ENCODE measurements at places on chromosomes 2 and 18.

GRCh38 chr2:2187196-2187595 lies 143.9 kb downstream of the MYT1L start:
- no peak for DNase-seq

GRCh38 chr18:36672437-36673344 lies 156.1 kb downstream of the TPGS2 start:
- DNase-seq = no peak

DNA sequence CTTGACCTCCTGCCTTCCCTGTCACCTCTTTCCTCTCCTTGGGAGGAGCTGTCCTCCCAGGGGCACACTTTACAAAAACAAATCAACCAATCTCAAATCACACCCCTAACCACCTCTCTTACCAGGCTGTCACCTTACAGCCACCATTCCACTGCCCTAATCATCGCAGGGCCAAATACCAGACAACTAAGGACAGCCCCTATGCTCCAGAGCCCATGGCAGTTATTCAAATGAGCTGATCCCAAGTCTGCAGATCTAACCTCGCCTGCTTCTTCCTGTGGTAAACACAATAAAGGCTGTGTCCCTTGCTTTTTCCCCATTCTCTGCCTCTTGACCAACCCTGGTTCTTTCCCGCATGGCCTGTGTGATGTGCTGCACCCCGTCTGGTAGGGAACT lies 154.2 kb upstream of the CNTNAP5 start:
- DNase-seq = no peak

GRCh38 chr2:26002632-26003310 lies 20.5 kb upstream of the KIF3C start:
- no peak for DNase-seq

- no peak for DNase-seq
Measured at GRCh38 chr18:56977309-56977708, 169.6 kb upstream of the BOD1L2 start.

DNA sequence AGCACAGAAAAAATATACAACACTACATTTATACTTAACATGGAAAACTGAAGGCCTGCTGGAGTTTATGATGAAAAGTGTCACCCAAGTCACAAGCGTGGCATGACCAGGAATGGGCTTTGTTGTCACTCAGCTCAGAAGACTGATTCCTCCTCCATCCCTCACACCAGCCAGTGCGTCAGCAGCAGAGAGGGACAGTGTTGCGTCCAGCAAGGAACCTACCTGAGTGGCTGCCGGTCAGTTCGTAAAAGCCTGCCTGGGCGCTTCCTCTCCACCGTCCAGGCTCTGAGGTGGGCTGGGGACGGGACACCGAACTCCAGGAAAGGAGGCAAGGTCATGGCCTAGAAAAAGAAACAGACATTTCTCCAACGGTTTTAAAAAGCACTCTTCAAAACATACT lies 77.4 kb downstream of the USP40 start:
- no peak for DNase-seq

DNA sequence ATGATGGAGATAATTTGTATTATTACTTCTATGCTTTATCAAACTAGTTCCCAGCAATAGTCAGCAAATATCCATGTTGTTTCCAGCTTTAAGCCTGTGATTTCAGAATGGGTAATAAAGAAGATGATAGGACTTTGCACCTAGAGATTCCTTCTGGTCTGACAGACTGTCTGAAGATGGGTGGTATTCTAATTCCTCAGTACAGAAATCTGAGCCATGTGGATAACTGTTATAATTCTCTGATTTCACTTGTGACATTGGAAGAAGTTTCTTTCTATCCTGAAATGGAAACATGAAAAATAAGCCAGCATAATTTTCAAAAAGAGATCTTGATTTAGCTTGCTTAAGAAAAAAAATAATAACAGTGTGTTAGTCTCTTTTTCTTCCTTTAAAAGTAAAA lies 130.1 kb downstream of the ZNF804A start:
- no peak for DNase-seq

GRCh38 chr2:235561450-235561849 lies 67.6 kb downstream of the AGAP1 start:
- no peak for DNase-seq

DNA sequence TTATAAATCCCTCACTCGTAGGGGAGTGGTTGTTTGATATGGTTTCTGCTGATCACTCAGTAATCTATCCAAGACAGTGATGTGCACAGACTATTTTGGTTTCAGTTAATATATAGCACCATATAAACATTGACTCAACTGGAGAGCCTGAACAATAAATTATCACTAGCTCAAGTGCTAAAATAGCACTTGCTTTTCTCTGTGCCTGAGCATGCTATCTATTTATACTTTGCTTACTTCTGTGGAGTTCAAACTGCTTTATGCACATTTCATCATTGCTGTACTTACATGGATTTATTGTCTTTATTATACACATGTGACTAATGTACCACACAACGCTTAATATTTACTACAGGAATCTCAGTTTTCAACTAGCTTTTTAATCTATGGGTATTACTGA lies 133.6 kb downstream of the BCL2 start:
- no peak for DNase-seq

- DNase-seq = no peak
Measured at GRCh38 chr2:61257446-61257845, 95.5 kb downstream of the C2orf74 start.

DNA sequence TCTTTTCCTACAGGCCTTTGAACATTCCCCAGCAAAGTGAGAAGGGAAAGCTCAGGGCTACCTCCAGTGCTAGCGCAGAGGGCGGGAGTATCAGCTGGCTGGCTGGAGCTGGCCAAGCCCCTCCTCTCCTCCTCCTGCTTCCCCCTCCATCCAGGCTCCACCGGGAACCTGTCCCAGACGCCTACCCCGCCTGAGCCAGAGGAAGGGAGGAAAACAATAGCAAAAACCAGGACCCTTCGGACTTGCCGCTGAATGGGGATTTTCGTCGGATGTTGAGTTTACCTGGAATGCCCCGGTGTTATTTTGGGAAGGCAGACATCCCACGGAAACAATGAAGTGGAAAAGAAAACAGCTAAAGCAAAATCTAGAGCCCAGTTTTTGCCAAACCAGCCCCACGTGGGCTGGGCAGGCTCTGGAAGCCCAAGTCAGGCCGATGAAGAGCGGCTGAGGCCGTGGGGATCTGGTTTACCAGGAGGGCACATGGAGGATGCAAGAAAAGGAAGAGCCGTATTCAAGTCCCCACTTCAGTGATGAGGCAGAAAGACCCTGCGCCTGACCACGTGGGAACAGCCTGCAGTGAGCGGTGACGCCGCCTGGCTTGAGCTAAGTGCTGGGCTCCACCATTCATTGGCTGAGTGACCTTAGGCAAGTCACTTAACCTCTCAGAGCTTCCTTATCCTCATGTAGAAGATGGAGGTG lies 100.4 kb upstream of the LCLAT1 start:
- DNase-seq = no peak

- DNase-seq = no peak
Measured at GRCh38 chr2:27735263-27735904, 36.1 kb upstream of the MRPL33 start.

DNA sequence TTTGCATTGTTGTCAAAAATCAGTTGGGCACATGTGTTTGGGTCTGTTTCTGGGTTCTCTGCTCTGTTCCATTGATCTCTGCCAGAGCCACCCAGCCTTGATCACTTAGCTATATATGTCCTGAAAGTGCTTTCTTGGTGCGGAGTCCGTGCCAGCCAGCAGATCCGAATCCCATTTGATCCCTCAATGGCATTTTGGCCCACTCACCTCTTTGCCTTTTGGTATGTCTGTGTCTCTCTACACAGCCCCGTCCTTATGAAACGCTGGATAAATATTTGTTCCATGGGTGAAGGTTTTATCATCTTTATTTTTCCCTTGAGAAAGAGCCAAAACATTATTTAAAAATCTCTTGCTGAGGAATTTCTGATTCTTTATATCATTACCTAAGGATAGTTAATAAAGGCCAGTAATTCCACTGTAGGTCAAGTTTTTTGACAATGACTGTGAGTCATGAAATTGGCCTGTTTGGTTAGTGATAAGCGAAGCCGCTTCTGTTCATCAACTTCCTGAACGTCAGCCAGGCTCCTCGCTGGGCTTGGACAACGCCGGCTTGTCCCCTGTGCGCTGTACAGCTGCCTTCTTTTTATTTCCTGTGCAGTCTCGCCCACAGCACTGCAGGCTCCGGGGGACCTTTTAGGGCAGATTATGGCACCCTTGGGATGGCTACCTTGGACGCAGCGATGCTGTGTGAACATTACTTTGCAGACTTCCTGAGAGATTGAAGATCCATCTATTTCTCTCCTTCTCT lies 24.9 kb downstream of the MTCL1 start:
- DNase-seq = no peak

DNA sequence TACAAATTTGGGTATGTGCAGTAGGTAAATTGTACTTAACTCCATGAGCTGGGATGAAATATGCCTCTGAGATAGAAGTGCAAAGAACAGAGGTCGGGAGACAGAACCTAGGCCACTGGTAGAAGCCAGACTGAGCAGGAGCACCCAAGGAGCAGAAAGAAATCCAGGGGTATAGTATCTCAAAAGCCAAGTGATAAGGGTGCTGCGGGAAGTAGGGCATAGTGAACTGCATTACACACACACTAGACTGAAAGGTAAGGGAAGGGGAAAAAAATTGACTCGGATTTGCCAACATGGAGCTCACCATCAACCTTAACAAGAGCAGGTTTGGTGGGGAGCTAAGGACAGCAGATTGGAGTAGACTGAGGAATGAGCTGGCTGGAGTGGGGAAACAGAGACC lies 89.3 kb upstream of the TMEM247 start:
- DNase-seq = no peak

DNA sequence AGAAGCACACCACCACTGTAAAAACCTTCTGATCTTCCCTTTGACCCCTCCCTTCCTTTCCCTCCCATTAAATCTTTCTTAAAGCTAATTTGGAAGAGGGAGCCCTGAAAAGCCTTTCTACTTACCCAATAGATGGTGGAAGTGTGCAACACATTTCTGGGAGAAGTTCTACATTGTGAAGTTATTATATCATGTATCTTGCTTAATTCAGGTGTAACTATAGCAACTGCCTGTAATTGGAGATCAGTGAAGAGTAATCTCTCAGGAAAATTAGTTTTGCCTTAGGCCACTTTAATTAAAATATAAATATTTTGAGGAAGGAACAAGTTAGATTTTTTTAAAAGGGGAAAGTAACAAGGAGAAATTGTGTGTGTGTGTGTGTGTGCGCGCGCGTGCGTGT lies 266.0 kb downstream of the SH3BP4 start:
- no peak for DNase-seq

DNA sequence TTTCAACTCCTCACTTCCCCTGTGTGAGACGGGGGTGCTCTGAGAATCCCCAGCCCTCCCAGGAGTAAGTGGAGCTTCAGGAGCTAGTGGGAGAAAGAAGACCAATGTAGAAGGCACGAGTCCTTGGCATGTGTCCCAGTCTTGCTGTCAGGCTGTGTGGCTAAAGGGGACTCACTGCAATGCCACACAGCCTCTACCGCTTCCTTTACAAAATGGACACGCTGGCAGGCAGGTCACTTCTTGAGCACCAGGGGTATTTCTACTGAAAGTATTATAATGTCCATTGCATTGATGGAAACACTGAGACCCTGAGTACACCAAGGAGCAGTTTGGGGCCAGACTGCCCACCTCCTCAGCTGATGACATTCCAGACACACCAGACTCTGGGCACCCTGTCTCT lies 35.8 kb upstream of the MARCO start:
- no peak for DNase-seq

GRCh38 chr18:49581371-49581770 lies 19.5 kb downstream of the LIPG start:
- no peak for DNase-seq

GRCh38 chr18:36467614-36468013 lies 170.1 kb downstream of the FHOD3 start:
- DNase-seq = no peak

- no peak for DNase-seq
Measured at GRCh38 chr2:240128608-240129145, 7.4 kb downstream of the COPS9 start.

DNA sequence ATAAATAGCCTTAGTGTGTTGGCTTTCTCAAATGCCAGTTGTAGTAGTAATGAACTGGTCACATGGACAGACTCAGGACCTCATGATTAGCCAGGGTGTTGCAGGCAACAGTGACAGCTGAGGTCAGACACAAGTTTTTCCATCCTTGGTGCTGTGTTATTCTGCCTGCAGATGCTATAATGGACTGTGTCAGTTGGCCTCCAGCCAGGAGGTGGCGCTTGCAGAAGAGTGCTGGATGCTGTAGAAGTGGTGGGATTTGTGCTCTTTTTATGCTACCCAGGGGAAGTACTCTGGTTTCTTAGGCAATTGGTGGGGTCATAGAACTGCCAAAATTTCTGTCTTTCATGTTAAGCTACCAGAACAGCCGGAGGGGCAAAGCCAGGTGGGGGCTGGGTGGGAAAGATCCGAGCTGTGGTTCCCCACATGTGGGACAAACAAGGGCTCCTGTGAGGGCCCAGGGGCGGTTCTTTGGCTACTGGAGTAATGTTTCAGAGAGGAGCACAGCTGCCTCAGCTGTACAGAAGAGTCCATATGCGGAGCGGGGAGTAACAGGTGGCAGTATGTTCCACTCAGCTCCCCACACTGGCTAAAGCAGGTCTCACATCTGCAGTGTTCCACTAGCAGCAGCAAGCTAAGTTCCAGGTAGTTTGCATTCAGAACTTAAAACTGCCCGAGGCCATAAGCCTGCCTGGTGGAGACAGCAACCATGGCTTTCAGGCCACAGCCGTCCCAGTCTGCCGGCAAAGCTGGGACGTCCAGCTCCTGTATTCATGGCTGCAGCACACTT lies 104.4 kb downstream of the GULP1 start:
- no peak for DNase-seq

DNA sequence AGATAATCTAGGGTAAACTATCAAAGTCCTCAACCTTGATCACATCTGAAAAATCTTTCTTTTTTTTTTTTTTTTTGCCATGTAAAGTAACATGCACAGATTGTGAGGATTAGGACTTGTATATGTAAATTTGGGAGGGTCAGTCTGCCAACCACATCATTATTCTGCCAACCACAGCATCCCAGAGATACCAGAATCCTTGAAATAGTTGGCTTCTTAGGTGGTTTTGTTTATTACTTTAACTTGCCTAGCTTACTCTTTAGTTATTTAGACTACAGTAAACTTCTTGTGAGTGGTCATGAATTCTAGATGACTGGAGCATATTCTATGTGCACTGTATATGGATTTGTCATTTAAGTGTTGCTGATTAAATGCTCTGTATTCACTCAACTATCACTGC lies 242.1 kb upstream of the RBMS1 start:
- DNase-seq = no peak

DNA sequence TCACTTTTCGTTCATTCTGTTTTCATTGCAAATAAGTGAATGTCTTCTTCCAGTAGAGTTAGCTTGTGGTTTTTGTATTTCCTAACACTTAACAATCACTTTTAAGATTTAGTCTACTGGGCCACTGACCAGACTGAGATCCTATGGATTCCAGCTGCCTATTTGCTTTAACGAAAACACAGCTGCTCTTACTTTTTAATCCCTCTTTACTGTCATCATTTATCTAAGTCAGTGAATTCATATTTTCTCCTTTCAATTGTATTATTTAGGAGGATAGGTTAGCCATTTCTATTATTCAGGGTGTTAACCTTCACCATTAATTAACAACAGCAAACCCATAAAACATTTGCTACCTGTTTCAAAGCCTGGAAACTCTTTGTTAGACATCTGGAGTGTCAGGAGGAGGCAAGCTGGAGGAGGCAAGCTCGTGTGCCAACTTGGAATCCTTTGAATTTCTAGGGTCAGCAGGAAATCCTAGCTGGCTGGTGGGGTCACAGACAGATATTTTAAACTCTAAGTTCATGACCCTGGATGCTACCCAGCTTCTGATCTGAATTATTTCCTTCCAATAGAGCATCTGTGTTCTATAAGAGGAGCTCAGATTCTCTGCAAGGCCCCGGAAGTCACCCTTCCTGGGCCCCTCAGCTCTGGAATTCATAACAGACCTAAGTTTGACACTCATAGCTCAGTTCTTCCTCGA lies 385.3 kb downstream of the RBM43 start:
- no peak for DNase-seq

Data from T-helper 1 cell (primary cell).